GF-D8 (cell line): ENCODE measurements at places on chromosomes 3 and 15.

- DNase-seq, result no peak
Measured at GRCh38 chr3:111128884-111129283, 57.3 kb downstream of the NECTIN3 start.

- peak; percentile 41 for DNase-seq
Measured at GRCh38 chr3:185561958-185562357, 9.6 kb upstream of the LIPH start.

DNA sequence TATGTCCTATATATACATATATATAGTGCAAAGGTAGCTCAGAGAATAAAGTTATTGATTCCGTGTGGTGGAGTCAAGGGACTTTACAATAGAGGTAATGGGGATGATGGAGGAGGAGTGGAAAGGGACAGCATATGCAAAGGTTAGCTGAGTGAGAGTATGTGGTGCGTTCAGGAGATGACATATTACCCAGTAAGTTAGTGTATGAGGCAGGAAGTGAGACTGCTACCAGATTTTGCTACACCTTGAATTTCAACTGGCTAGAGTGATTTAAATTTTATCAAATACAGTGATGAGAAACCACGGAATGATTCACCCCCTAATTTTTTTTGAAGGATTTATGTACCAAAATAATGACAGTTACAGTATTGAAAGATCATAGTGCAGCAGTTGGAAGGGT is 2.8 kb downstream of the ACTL6A start:
- no peak for DNase-seq

DNA sequence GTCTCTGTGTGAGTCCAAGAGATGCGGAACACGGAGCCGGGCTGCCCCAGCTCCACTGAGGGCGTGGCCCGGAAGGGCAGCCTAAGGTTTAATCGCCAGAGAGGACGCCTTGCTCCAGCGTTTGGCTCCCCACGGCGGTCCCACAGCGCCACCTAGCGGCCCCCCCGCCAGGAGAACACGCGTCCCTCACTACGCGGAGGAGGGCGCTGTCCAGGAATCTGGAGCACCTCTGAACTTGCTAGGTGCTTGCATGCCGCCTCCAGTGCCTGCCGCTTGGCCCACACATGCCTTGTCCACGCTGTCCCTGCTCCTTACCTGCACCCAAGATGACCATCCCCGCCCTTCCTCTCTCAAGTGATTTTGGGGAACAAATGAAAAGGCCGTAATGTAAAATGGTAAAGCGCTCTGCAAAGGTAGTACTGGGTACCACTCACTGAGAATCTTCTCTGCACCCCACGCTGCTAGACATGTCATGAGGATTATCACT is 14.4 kb upstream of the MRPS22 start:
- DNase-seq, result peak; percentile 9

- DNase-seq, result no peak
Measured at GRCh38 chr3:184574515-184575417, 13.2 kb downstream of the EPHB3 start.

GRCh38 chr15:31478702-31479221 is 152.1 kb downstream of the KLF13 start:
- no peak for DNase-seq

DNA sequence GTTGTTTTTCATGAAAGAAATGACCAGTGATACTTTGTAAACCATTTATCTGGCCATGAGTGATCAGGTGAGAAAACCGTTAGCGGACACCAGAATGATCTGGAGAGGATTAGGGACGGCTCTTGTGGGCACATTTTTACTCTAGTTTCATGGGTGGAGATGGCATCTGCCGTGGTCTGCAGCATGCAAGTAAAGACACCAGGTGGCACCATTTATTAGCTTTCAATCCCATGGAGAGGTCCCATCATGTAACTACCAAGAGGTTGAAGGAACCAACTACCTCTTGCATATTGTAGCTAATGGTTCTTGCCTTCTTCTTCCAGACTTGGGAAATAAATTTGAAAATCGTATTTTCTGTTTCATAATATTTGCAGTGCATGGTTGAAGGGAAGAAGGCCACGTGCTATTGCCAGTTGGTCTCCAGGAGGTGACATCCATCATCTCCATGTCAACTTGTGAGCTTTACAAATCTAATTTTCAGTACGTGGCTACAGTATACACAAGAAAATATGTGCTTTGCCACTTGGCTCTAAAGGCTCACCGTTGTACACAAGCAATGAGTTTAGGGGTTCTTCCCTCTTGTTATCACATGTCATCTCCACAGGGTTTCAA is 1.5 kb upstream of the MAPKBP1 start:
- peak; percentile 27 for DNase-seq

- no peak for DNase-seq
Measured at GRCh38 chr15:63306492-63307073, 29.2 kb downstream of the APH1B start.

GRCh38 chr15:97991972-97992541 is 31.6 kb downstream of the ARRDC4 start:
- no peak for DNase-seq

- no peak for DNase-seq
Measured at GRCh38 chr3:147360646-147361453, 45.5 kb downstream of the ZIC4 start.

GRCh38 chr3:104575634-104576033 is 791.1 kb upstream of the ALCAM start:
- DNase-seq, result no peak

DNA sequence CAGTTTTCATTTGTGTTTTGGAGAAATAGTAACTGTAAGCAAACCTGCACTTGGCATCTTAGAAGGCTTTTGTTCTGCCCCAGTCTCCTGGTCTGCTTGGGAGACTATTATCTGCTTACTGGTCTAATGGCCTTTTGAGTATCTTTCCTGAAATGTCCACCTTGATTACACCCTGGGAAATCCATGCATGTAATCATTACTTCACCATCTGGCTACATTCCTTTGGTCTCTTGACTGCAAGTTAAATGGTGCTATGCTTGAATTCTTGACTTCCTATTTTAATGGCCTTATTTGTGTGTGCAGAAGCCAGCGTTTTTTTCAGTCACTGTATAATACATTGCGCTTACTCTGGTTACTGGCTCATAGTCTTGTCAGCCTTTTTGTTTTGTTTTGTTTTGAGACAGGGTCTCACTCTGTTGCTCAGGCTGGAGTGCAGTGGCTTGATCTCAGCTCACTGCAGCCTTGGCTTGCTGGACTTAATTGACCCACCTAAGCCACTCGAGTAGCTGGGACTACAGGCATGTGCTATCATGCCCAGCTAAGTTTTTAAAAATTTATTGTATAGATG is 30.0 kb downstream of the CHD2 start:
- no peak for DNase-seq

- DNase-seq, result no peak
Measured at GRCh38 chr3:74200952-74201351, 413.5 kb downstream of the CNTN3 start.

DNA sequence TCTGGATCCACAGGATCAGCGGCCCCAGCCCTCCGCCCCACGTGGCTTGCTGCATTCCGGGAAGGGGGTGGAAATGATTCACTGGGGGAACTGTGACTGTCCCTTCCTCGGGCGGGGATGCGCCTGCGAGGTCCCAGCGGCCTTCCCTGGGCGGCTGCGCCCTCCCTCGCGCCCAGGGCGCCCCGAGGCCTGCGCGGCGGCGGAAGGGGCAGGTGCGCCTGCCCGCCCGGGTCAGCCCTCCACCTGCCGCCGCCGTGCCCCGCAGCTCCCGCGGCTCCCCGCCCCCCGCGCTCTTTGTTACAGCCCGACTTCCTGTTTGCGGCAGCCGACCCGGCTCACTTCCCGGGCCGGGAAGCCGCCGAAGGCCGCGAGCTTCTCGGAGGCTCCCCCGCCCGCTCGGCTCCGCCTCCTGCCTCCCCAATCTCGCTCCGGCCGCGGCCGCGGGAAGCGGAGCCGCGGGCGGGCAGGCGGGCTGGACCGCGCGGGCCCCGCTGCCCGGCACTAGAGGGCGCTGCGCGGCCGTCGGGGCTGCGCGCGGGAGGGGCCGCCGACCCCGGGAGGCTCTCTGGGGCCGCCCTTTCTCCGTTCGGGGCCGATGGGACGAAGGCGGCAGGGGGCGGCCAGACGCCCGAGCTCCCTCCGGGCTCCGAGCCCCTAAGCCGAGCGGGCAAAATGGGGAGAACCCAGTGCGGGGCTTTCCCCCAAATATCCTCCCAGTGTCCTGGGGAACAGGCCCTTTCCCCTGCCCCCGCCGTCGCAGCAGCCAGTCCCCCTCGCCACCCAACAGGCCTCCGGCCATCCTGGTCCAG is 11.5 kb upstream of the CHAC1 start:
- DNase-seq, result no peak

- no peak for DNase-seq
Measured at GRCh38 chr3:71055257-71056001, 528.1 kb downstream of the FOXP1 start.

DNA sequence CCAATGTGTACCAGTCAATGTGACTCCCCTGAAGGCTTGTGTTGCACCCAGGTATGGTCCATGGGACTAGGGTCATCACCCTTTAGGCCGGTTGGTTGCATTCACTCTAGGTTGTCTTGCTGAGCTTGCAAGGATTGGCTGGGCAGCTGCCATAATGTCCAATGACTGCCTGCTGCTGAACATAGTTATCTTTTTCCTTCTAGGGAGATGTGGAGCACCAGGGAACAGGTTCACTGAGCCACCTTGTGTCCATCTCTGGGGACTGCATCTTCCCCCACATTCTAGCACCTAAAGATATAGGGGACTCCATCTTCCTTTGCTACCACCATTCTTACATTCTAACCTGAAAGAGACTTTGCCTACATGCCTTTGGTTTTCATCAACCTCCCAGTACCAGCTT is 580.4 kb upstream of the TBL1XR1 start:
- DNase-seq, result no peak
